ENCODE measurements at places on chromosomes 2 and 18.

GRCh38 chr2:54726940-54727339, 3.5 kb downstream of the EML6 start:
- no peak for DNase-seq

DNA sequence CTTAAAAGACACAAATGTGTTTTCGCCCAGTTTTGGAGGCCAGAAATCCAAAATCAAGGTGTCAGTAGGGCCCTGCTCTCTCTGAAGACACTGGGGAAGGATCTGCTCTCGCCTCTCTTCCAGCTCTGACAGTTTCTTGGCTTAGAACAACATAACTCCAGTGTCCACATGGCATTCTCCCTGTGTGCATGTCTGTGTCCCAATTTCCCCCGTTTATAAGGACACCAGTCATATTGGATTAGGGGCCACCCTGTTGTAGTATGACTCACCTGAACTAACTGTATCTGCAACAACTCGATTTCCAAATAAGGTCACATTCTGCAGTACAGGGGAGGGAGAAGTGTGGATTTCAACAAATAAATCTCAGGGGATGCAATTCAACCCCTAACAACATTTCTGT, 263.2 kb downstream of the SS18 start:
- no peak for DNase-seq

DNA sequence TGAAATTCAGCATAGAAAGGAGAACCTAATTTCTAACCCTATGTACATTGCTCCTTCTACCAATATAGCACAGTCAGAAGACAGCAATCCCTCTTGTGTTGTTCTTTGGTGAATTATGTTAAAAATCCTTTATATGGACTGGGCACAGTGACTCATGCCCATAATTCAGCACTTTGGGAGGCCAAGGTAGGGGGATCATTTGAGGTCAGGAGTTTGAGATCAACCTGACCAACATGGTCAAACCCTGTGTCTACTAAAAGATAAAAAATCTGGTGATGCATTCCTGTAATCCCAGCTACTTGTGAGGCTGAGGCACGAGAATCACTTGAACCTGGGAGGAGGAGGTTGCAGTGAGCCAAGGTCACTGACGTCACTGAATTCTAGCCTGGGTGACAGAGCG, 195.6 kb downstream of the TMX3 start:
- DNase-seq: no peak

DNA sequence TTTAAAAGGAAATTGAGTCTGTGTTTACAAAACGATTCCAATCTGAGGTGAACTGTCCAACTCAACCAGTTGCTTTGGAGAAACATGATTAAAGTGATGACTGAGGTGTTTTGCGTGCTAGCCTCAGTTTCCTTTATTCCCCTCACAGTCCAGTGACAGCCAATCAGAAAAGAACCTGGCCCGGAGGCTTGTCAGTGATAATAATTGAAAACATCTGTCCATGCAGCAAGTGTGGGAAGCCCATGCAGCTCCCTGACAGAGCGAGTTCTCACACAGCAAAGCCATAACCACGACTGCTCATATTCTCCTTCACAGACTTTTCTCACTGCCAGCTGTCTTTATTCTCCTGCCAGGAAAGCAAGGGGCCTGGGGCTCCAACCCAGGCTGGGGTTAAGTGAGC, 613.4 kb downstream of the ARHGAP15 start:
- no peak for DNase-seq

GRCh38 chr2:133968446-133968845, 285.4 kb upstream of the MGAT5 start:
- no peak for DNase-seq

- DNase-seq: no peak
Measured at GRCh38 chr2:230757476-230757875, 44.8 kb downstream of the CAB39 start.

DNA sequence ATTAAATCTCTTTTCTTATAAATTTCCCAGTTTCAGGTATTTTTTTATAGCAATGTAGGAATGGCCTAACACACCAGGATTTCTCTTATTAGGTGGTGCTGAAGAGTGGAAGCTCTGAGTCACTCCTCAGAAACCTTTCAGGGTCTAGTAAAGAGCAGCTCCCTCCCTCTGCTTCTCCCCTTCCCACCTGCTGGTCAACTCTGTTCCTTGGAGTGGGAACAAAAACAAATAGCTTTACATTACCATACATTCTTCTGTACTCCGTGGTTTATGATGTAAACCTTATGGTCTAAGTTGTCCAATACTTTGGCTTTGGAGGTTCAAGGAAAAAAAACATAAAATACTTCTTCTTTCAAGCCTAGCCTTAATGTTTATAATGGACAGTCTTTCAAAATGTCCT, 2.7 kb upstream of the IL1R1 start:
- no peak for DNase-seq

- DNase-seq: no peak
Measured at GRCh38 chr2:99066075-99066958, 75.2 kb upstream of the C2orf15 start.

DNA sequence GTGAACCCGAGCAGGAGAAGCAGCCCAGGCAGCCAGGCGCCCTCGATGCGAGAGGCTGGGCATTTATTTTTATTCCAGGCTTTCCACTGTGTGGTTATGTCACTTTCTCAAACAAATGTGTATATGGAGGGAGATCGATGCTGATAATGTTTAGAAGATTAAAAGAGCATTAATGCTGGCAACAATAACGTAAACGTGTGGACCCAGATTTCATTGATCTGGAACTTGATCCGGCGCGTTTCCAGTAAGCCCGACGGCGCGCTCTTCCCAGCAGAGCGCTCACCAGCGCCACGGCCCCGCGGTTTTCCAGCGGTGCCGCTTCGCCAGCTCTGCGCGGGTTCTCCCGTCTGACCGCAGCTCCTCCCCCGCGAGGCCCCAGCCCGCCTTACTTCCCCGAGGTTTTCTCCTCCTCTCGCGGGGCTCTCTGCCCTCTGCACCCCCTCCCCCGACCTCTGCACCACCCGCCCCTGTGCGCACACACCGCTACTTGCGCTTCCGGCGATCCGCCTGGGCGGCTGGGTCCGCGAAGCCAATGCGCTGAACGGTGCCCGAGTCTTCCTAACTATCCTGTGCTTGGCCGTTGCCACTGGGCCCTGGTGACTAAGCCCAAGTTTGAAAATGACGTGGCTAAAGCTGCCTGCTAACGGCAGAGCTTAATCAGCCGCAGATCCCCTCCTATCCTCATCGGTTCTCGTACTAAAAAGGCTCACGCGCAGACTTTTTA, 6.1 kb downstream of the ONECUT2 start:
- no peak for DNase-seq

DNA sequence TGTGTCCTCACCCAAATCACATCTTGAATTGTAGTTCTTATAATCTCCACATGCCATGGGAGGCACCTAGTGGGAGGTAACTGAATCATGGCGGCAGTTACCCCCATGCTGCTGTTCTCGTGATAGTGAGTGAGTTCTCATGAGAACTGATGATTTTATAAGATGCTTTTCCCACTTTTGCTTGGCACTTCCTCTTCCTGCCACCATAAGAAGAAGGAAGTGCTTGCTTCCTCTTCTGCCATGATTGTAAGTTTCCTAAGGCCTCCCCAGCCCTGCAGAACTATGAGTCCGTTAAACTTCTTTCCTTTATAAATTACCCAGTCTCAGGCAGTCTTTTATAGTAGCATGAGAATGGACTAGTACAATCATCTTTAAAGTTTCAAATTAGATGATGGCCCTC, 902.4 kb upstream of the PIK3C3 start:
- DNase-seq: no peak

DNA sequence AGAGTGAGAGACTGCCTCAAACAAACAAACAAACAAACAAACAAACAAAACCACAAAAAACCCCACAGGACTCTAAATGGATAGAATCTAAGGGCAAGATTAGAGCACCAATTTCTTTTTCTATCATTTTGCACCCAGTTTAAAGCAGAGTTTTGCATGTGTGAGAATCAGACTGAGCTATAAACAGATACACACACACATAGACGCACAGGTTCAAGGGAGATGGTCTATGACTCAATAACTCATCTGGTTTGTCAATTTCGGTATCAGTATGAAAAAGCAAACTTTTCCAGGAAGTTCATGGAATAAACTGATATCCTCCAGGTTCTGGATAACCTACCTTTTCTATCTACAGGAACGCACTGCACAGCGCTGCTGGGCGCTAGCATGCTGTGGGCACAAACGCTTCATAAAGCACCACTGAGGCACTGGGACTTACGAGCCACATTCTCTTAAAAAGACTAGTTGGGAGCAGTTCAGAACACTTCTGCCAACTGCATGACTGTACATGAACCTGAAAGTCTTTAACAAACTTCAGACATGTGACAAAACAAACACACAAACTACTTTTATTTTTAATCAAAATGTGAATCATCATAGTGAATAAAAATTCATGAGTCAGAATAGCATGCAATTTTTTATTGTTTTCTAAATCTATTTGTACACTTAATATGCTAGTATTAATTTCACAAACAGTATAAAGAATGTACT, 46.6 kb downstream of the ID2 start:
- no peak for DNase-seq

- no peak for DNase-seq
Measured at GRCh38 chr2:10880586-10881321, 31.0 kb upstream of the KCNF1 start.

DNA sequence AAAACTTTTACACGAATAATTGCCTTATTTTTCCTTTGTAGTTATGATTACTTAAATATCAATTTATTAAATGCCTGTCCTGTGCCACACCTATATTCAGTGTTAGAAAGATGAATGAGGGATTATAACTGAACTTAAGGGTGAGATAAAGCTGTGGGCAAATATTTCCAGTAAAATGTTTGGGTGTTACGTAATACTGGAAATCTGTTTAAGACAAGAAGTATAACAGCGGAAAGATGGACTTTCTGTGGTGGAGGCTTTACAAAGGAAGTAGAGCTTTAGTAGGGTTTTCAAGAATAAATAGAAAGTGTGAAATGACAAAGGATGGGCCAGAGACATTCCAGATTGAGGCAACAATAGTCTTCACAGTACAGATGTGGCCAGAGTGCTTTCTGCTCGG, 927.0 kb downstream of the DPP10 start:
- DNase-seq: no peak

- DNase-seq: no peak
Measured at GRCh38 chr2:48364100-48364499, 165.9 kb upstream of the STON1 start.

DNA sequence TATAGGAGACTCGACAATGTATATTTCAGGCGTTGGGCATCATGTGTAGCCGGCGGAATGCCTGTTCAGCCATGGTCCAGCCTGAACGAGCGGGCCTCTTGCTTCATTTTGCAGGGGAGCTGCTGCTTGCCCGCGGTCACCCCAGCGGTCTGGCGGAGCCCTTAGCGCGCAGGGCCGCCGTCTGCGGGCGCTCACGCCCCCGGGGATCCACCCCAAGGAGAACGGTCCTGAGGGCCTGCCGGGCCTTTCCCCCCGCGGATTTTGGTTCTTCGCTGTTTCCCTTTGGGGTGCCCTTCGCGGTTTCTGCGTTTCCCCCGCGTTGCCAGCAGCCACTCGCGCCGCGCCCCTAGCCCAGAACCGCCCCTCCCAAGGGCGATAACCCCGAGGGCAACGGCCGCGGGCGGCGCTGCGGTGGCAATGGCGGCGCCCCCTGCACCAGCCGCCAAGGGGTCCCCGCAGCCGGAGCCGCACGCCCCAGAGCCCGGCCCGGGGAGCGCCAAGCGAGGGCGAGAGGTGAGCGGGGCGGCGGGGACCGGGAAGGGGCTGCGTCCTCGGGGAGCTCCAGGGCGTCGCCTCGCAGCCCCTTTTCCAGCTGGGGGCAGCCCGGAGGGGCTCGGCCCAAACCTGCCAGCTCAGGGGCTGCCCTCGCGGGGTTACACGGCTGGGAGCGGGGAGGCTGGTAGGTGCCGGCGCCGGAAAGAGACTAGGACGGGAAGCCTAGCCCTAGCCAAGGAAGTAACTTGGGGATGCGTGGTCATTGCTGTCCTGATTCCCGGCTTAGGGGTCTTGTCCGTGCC, at the start of gene MFSD2B:
MFSD2B (plus strand) TSS at position 406 of the 797 bp plus-strand sequence; CDS start at position 418, 12 bp downstream.
- no peak for DNase-seq

- DNase-seq: no peak
Measured at GRCh38 chr2:112004253-112004645, 50.8 kb upstream of the TMEM87B start.

- DNase-seq: no peak
Measured at GRCh38 chr2:64678771-64679590, 25.3 kb upstream of the SERTAD2 start.

DNA sequence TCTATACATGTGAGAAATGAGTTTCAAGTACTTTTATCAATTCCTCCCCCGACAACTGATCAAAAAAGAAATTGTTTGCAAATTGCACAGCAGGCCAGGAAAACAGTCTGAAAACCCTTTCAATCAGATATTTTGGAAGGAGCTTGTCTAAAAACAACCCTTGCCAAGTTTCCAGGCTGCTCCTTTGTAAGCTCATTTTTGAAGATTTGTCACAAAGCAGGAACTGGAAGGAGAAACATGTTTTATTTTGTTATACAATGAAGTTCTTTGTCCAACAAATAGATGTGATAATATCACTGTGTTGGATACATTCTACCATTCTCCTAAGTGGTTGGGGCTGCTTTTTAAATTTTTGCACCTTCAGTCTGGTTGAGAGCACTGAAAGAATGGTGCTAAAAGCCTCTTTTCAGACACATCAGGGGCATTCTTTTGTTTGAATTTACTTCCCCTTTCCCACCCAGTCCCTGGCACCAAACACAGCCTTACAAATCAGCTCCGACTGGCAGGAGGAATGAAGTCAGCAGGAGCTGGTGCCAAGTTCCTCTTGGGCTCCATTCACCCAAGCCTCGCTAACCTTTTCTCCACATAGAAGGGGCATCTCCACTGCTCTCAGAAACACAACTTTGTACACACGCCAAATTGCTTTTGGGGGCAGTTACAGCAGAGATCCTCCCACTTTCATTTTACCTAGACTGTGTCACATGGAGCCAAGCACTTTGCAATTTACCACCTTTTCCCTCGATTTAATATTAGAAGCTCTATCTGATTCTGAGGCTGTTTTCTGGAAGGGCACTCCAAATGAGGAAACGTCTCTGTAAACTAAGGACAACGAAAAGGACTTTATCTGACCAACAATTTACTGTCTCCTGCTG, 88.0 kb downstream of the C1D start:
- DNase-seq: no peak

GRCh38 chr2:241882091-241882625, 12.6 kb downstream of the RTP5 start:
- DNase-seq: no peak

DNA sequence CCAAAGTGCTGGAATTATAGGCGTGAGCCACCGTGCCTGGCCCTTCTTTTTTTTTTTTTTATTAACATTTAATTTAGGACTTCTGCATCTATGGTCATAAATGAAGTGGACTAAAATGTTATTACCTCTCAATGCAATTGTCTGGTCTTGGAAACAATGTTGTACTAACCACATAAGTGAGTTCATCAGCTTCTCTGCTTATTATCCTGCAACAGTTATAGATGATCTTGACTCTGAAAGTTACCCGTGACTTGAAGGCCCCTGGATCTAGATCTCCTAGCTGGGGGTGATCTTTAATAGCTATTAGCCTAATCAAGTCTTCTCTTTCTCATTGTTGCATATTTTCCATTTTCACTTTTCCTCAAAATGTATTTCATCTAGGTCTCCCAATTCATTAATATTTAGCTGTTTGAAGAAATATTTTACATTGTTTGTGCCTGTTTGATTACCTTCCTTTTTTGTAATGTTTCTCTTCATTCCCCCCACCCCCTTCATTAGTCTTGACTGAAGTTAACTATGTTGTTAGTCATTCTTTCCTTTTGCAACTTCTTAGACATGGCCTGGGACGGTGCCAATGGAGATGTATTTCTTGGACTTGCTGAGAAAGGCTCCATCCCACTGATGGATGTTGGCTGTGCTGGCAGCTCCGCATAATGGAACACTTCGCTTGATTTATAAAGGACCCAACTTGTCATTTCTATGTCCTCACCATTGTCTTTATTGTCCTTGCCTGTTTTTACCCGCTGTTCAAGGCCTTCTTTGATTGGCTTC, 141.6 kb upstream of the RIOK3 start:
- no peak for DNase-seq

- DNase-seq: no peak
Measured at GRCh38 chr2:233936089-233936488, 18.9 kb downstream of the TRPM8 start.

Data from NK-92 treated with Interleukin-12 subunit alpha and Interleukin-12 subunit beta, amount 100 ng/mL, for 24 hours (cell line).